ENCODE measurements at places on chromosomes 4 and X.

- no peak overlapping the region for H3K27ac ChIP-seq
- H3K27me3 ChIP-seq: no peaks in the 10 kb centered on the region
- no peaks in the 10 kb centered on the region for H3K36me3 ChIP-seq
- no peak overlapping the region for H3K4me3 ChIP-seq
Measured at GRCh38 chr4:47135210-47135609, 103.8 kb downstream of the GABRB1 start.

- no peak overlapping the region for H3K27ac ChIP-seq
- no peaks in the 10 kb centered on the region for H3K4me1 ChIP-seq
- no peak overlapping the region for H3K4me3 ChIP-seq
- no peaks in the 10 kb centered on the region for H3K27me3 ChIP-seq
- no peaks in the 10 kb centered on the region for H3K36me3 ChIP-seq
- DNase-seq: no peak
Measured at GRCh38 chrX:9729171-9729885, 36.3 kb downstream of the GPR143 start.

DNA sequence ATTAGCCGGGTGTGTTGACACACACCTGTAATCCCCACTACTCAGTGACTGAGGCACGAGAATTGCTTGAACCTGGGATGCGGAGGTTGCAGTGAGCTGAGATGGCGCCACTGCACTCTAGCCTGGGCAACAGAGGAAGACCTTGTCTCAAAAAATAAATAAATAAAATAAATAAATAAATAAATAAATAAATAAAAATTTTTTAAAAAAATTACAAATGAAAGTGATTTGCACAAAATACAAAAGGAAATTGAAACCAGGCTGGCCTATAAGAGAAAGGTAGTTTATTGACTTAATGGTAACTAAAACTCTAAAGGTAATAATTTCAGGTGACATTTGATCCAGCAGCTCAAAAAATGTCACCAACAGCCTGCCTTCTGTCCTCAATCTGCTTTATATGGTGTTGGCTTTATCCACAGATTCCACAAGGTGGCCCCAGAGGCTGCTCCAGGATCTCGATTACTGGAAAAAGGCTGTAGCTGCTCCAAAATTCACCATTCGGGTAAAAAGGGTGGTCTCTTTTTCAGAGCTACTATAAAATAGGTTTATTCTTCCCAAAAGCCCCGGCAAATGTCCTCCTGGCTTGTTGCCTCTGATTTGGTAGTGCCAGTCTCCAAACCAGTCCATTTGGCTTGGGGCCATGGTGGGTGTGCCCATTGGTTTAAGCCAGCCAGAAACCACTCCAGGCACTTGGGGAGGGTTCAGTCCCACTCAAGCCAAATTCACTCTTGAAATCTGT, 61.4 kb upstream of the TRIM2 start:
- DNase-seq: no peak
- peaks cover 10% of the 10 kb centered on the region for H3K4me1 ChIP-seq
- no peaks in the 10 kb centered on the region for H3K27me3 ChIP-seq
- peak overlapping the region; percentile 36 for H3K4me3 ChIP-seq
- no peaks in the 10 kb centered on the region for H3K36me3 ChIP-seq

DNA sequence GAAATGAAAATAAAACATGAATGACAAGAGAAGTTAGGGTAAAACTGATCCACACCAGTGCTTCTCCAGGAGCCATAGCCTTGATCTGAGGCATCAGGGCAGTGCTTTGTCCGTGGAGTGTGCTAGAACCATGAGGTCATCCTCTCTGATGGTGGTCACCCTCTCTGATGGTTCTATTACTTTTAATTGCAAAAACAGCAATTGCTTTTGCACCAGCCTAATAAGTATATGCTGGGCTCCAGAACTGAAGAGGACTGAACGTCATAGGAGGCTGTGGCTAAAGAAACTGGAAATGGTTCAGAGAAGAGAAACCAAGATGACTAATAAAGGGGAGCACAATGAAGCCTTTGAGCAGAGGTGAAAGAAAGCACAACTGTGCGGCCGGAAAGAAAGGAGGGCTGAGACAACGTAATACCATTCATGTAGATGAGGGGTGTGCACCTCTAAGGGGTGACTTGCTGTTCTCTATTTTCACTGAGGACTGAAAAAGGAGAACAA, 17.0 kb upstream of the TMEM154 start:
- no peak for DNase-seq
- peaks cover 2% of the 10 kb centered on the region for H3K27me3 ChIP-seq
- no peak overlapping the region for H3K27ac ChIP-seq
- H3K4me1 ChIP-seq: no peaks in the 10 kb centered on the region

DNA sequence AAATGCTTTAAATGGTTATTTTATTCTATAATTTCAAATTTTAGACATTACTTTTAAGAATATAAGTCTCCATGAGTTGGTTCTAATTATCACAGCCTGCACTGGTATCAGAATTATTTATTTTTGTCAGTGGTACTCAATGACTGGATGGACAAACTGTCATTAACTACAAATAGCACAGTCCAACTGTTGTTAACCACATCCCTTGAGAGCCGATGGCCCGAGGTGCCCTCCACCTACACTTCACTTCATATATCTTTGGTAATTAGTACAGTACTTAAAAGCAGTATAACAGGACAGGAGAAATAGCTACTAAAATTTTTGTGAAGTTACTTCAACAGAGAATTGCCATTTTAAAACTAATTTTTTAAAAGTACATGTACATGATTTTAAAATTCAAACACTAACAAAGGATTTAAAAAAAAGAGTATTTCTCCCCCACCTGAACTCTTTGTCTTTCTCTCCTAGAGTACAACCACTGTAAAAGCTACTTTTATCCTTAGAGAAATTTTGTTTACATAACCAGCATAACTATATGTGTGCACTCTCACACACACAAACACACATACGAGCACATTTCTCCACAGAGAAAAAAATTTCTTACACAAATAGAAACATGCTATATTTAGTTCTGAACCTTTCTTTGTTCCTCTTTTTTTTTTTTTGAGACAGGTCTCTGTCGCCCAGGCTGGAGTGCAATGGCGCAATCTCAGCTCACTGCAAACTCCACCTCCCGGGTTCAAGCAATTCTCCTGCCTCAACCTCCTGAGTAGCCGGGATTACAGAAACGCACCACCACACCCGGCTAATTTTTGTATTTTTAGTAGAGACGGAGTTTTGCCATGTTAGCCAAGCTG, 6.5 kb downstream of the TIFA start:
- H3K27ac ChIP-seq: no peak overlapping the region
- no peak for DNase-seq
- no peak overlapping the region for H3K4me3 ChIP-seq

GRCh38 chrX:29870608-29871007, 344.8 kb upstream of the MAGEB2 start:
- H3K4me3 ChIP-seq: no peak overlapping the region
- H3K27me3 ChIP-seq: no peaks in the 10 kb centered on the region
- no peak overlapping the region for H3K27ac ChIP-seq
- H3K36me3 ChIP-seq: no peaks in the 10 kb centered on the region

All from esophagus muscularis mucosa (tissue), 4 donors.